ENCODE measurements at places on chromosomes 11 and 22. TPM values are rescaled to one million over a fixed set of nuclear protein-coding genes. Genes with fewer than 3 reads are reported as not detected.

The DDTL gene
- total RNA-seq = 1.2 TPM

GRCh38 chr11:35040221-35040942 lies 98.6 kb upstream of the CD44 start:
- no peak for DNase-seq

The GRIK4 gene
- 0.10 TPM for total RNA-seq

- no peak for DNase-seq
Measured at GRCh38 chr11:118618115-118618990, 10.9 kb downstream of the PHLDB1 start.

GRCh38 chr11:109378034-109378433 lies 44.0 kb upstream of the C11orf87 start:
- DNase-seq = no peak
